ENCODE measurements at places on chromosomes 3 and 15. TPM values are rescaled to one million over a fixed set of nuclear protein-coding genes. Genes with fewer than 3 reads are reported as not detected.

GOLGA6L7 gene
- total RNA-seq, result not detected

PLA2G4E gene
- not detected for total RNA-seq

TRIM59 gene
- total RNA-seq, result 15.9 TPM

SIDT1 gene
- total RNA-seq, result 0.09 TPM

Data from dermis lymphatic vessel endothelial cell (primary cell).